ENCODE measurements at places on chromosomes 1 and 21.

DNA sequence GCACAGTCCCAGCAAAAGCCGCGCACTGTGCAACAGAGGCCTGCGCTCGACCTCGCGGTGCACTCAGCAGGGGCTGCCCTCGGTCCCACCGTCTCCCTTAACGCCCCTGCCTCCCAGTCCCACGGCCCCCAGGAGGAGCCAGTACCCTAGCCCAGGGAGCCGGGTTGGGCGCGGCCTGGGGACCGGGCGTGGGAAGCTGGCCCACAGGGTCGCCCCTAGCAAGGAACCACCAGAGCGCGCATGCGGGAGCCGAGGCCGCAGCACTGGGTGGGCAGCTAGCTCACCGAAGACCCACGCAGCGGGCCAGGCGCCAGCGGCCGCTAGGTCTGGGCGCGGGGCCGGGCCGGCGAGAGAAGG lies 21.6 kb upstream of the ZNF678 start:
- DNase-seq: no peak

DNA sequence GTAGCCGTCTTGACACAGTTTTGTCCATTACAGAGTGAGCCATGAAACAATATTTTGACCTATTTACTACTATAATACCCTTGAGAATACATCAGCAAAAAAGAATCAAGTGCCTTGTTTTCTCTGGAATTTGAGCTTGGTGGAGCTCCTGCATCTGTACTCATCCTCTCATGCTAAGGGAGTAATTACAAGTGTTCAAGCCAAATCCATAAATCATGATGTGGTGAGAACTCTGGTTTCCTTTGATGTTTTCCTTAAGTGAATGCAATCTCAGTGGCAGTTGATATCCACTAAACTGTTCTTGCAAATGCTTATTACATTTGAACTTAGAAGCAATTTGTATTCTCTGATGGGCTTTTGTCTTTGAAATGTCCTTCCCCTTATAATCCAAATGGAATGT lies 824.6 kb upstream of the TMPRSS15 start:
- no peak for DNase-seq

GRCh38 chr1:235008239-235008638 lies 120.4 kb downstream of the TOMM20 start:
- DNase-seq: no peak

- DNase-seq: no peak
These were observed 188.3 kb upstream of the ARHGEF16 start for GRCh38 chr1:3265835-3266805.

DNA sequence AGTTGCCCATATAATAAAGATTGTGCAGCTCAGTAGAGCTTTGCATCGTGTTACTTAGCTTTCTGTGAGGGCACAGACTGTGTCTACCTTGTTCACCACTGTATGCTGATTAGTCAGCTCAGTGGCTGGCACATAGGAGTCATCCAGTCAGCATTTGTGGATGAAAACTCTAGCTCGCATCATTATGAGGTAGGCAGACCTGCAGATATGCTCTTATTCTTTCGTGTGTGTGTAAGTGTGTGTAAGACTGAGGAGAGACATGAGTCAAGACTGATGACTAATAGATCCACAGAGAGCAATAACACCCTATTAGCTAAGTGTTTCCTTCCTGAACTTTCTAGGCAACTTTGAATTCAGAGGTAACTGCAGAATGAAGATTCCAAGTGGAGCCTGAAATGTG lies 17.1 kb downstream of the TTF2 start:
- peak; percentile 99 for DNase-seq

GRCh38 chr1:241701483-241702295 lies 49.6 kb downstream of the WDR64 start:
- DNase-seq: no peak

DNA sequence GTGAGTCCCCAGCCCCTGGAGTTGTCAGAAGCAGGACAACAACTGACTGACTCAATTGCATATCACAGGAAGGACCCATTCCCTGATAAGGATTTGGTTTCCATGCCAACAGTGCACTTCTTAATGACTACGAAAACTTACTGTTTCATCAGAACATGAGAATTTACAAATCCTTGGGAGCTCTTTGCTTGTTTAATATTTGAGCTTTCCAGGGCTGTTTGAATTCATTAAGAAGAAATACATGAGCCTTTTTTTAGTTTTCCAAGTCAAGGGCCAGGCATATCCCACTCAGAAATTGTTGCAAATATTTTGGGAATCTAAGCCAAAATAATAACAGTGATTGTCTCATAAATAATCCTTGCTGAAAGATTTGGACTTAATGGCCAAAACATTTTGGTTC lies 27.2 kb upstream of the COL24A1 start:
- no peak for DNase-seq

DNA sequence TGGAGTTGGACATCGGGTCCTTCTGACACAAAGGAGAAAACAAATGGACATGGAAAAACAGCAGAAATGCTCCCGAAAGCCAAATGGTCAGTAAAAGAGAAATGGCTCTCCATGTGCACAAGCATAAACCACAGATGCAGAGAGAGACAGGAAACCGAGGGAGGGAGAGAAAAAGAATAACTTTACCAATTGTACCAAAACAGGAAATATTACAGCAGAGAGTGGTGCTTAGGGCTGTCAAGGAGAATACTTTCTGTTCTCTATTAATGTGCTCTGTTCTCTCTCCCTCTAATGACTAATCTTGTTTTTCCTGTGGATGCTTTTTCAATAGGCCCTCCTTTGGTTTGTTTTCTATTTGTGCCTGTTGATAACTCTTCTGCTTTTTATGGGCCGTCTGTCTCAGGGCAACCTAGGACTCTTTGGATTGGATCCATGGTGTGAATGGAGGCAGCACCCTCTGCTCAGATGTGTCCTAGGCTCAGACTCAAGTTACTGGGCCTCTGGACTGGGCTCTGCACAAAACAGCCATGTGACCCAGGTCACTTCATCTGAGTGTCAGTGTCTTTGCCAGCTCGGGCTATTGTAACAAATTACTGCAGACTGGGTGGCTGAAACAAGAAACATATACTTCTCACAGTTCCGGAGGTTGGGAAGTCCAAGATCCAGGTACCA lies 663.0 kb downstream of the NPHP4 start:
- no peak for DNase-seq

- DNase-seq: no peak
These were observed 342.0 kb downstream of the USP25 start for GRCh38 chr21:16071761-16072160.

- no peak for DNase-seq
These were observed 41.1 kb downstream of the SLC45A1 start for GRCh38 chr1:8358897-8359616.

DNA sequence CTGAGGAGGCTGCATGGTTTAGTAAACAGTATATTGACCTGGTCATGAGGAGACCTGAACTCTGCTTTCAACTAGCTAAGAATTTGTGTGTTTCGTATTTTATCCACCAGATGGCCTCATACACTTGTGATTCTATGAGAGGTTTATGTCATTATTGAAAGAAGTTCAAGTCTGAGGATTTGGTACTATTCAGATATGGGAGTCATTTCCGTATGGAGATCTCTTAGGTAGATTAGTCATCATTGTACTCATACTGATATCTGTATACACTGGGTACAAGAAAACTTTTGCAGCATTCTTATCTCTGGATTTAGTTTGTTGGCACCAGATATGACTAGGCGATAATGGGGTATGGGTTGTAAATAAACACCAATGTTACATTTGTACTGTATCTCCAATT lies 26.6 kb downstream of the ATF6 start:
- DNase-seq: peak; percentile 72

- peak; percentile 25 for DNase-seq
These were observed 95.4 kb downstream of the AHCTF1 start for GRCh38 chr1:246836209-246836966.

- DNase-seq: no peak
These were observed 20.8 kb upstream of the TENT5C start for GRCh38 chr1:117585086-117585485.

DNA sequence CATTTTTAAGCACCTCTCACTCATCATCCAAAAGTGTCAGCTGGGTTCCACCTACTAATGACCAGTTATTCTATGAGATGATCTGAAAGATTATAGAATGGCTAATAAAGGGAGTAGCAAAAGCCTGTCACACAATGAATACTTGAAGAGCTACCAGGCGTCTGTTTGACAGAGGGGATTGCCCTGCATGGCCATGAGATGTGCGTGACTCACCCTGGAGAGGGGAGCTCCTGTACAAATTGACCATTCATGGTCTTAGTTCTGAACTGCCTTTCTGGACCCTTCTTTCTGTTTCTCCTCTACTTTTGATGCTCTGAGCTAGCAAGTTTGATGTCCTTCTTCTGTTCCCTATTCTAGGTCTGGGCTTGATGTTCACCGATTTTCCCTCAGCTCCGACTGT lies 85.2 kb upstream of the ABCD3 start:
- DNase-seq: peak; percentile 26

DNA sequence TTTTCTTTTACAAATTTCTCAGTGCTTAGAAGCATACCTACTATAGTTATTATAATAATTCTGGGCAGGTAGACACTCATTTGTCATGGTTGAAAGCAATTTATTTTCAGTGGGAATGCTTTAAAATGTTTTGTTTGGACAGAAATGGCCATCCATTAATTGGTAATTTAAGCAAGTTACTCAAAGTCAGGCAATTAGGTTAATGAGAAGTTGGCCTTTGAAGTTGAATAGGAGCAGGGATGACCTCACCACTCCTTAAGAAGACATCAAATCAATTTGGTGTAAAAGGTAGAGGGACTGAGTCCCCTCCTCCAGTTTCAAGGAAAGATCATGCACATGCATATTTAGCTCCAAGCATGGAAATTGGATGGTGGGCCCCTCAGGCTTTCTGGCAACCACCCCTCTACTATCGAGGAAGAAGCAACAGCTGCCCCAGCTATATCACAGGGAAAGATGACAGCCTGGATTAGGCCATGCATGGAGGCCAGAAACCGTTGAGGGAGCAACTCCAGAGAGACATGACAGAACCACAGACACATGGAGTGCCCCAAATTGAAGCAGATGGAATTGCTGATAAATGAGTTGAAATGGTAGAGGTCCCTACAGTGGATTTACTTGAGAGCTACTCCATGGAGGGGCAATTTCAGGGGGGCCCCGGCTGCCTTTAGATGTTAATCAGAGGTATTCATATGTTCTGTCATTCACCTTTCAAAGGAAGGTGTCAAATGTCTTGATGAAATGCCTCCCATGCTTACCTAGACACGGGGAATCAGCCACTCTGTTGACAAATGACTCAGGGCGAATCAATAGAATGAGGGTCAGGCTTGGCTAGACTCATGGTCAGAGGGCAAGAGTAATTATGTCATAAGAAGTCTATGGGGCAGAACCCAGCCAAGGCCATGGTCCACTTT lies 26.7 kb downstream of the HLX start:
- no peak for DNase-seq

DNA sequence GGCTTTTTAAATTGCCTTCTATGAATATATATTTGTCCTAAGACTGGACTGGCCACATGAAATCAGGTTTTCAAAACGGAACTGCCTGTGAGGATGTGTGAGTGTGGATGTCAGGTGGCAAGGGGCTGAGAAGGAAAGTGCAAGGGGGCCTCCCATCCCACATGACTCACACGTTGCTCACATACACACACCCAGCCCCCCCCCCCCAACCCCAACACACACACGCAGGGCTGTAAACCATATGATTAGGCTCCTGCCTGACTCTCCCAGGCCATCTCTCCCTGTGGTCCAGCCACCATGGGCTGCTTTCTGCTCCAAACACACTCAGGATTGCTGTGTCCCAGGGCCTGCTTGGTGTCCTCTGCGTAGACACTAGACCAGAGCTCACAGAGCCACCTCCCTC lies 22.4 kb downstream of the DEGS1 start:
- DNase-seq: peak; percentile 85

GRCh38 chr1:61051719-61052394 lies 30.5 kb upstream of the NFIA start:
- no peak for DNase-seq

DNA sequence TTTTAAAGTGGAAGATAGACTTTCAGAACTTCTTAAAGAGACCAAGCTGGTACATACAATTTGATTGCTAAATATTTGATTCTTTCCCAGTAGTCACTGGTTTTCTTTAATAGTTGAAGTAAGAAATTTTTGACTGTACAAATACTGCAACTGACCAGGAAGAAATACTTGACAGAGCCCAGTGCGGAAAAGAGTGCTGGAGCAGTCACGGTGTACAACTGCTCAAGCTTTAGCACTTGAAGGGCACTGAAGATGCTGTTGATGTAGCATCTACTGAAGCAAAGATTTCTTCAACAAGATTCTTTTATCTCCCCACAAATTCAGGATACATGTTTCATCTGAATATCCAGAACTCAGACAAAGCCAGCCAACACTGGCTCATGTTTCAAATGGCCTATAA lies 41.5 kb downstream of the SLC35F3 start:
- DNase-seq: no peak

DNA sequence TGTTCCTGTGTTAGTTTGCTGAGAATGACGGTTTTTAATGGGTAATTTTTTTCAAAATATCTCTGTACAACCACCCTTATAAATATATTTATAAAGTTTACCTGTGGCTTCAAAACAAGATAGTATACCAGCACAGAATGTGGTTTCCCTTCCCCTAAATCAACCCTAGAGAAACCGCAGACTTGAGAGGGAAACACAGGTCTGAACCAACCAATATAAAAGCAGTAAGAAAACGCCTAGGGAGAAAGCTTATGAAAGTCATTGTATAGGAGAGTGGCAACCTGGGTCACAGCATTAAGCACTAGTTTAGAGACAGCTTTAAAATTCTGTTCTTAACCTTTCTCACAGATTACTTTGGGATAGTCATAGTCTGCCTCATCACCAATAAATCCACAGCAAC lies 180.6 kb upstream of the LHX8 start:
- no peak for DNase-seq

DNA sequence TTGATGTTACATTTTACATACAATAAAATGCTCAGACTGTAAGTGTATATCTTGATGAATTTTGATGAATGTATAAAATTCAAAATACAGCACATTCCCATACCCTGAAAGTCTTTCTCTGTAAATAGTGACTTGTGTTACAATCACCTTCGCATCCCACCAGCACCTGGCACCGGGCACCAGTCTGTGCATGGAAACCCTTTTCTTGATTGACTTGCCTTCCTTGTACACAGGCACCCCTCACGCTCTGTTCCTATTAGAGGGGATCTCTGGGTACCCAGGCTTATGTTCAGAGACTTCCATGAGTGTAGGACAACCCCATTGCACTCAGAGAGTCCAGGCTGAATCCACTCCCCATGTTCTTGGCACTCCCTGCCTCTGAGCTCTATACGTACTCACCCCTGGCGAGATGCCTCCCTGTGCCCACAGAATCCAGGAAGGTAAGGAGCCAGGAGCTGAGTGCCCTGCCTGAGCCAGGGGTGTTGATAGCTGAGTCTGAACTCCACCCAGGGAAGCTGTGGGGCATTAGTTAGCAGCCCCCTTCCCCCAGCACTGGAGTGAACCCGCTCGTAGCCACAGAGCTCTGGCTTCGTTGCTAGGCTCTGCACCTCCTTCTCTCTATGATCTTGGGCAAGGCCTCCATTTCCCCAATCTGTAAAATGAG lies 22.5 kb upstream of the PKP1 start:
- DNase-seq: no peak

GRCh38 chr1:7865978-7866377 lies 13.1 kb upstream of the UTS2 start:
- DNase-seq: no peak
